H9 (cell line): ENCODE measurements at places on chromosomes 13 and 19.

GRCh38 chr13:114068656-114069318, 63.6 kb downstream of the RASA3 start:
- H3K27ac ChIP-seq, result no peak overlapping the region
- H3K27me3 ChIP-seq, result no peaks in the 10 kb centered on the region
- H3K36me3 ChIP-seq, result peaks cover 4% of the 10 kb centered on the region; the same call in 2 of the 3 replicates
- no peak for DNase-seq
- H3K4me1 ChIP-seq, result no peaks in the 10 kb centered on the region; the same call in 1 of the 2 replicates

GRCh38 chr19:1310853-1311180, 25.1 kb downstream of the EFNA2 start:
- H3K27ac ChIP-seq, result no peak overlapping the region
- no peak for DNase-seq
- no peak overlapping the region for H3K4me3 ChIP-seq
- no peaks in the 10 kb centered on the region for H3K4me1 ChIP-seq
- no peaks in the 10 kb centered on the region for H3K27me3 ChIP-seq

DNA sequence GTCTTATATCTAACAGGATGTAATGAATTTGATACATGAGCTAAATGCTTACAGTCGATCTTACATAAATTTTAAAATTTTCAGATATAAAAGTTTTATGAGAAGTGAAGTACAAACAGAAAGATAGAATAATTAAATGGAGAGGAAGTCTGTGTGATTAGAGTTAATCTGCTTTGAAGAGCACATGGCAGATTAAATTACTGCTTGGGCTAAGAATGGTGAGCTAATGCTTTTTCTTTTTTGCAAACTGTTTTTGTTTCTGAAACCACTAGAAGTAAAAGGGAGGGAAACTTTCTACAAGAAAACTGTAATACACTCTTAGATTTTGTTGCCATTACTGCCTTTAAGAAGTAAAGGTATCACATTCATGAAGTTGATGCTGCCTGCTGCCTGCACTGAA, 96.3 kb upstream of the SPRY2 start:
- no peaks in the 10 kb centered on the region for H3K4me1 ChIP-seq
- H3K27ac ChIP-seq, result no peak overlapping the region
- no peak for DNase-seq
- H3K4me3 ChIP-seq, result no peak overlapping the region
- no peaks in the 10 kb centered on the region for H3K27me3 ChIP-seq
- H3K36me3 ChIP-seq, result no peaks in the 10 kb centered on the region

DNA sequence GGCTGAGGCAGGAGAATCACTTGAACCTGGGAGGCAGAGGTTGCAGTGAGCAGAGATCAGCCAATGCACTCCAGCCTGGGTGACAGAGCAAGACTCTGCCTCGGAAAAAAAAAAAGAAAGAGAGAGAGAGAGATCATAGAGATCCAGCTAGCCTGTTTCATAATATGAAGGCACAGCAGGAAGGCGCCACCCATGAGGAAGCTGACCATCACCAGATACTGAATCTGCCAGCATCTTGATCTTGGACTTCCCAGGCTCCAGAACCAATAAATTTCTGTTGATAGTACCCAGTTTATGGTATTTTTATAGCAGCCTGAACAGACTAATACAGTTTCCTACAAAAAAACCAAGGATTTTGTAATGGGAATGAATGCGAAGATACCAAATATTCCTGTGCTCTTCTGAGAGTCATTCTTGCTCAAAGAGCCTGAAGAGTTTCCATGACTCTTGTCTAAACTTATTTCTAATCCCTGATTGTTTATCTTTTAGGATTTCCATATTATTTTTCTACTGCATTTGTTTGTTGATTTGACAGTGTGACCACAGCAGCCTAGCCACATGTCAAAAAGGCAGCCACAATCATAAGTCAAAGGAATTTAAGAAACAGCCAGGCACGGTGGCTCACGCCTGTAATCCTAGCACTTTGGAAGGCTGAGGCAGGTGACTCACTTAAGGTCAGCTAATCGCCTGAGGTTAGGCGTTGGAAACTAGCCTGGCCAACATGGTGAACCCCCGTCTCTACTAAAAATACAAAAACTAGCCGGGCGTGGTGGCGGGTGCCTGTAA, 37.7 kb upstream of the PDCD5 start:
- H3K27me3 ChIP-seq, result no peaks in the 10 kb centered on the region
- no peak overlapping the region for H3K27ac ChIP-seq
- DNase-seq, result no peak
- no peaks in the 10 kb centered on the region for H3K4me1 ChIP-seq
- no peaks in the 10 kb centered on the region for H3K36me3 ChIP-seq
- no peak overlapping the region for H3K4me3 ChIP-seq

GRCh38 chr13:26719356-26719945, 41.1 kb downstream of the GPR12 start:
- H3K36me3 ChIP-seq, result no peaks in the 10 kb centered on the region
- no peaks in the 10 kb centered on the region for H3K4me1 ChIP-seq
- no peaks in the 10 kb centered on the region for H3K27me3 ChIP-seq
- H3K4me3 ChIP-seq, result no peak overlapping the region
- no peak for DNase-seq
- H3K27ac ChIP-seq, result no peak overlapping the region

GRCh38 chr13:72186730-72187422, 319.9 kb upstream of the DACH1 start:
- H3K4me3 ChIP-seq, result no peak overlapping the region
- H3K36me3 ChIP-seq, result no peaks in the 10 kb centered on the region
- H3K27ac ChIP-seq, result no peak overlapping the region

DNA sequence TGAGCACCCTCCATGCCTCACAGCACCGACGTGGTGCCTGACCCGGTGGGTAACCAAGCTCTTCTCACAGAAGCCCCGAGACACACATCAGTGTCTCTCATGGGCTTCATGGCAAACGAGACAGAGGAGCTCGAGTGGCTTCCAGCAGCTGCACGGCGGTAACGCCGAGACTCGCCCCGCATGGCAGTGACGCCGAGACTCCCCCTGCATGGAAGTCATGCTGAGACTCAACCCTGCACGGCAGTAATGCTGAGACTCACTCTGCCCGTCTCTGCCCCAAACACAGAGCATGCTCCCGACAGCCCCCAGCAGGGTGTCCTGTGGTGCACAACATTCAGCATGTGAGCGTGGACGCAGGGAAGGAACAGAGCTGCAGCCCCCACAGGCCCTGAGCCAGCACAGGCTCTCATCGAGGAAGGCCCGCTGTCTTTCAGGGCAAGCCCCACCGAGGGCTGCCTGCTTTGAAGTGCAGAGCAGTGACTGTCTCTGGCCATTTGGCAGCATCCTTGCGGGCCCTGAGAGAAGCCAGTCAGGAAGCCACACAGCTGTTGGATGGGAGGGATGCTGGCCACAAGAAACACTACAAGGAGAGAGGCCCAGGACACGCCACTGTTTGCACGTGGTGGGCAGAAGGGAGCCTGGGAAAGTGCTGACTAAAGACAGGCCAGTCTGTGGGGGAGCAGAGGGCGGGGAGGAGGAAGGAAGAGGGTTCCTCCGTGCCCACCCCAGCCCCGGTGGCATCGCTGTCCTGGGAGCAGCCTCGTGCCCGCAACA, 9.5 kb downstream of the GAS6 start:
- no peak overlapping the region for H3K27ac ChIP-seq
- H3K36me3 ChIP-seq, result peaks cover 1% of the 10 kb centered on the region
- H3K27me3 ChIP-seq, result no peaks in the 10 kb centered on the region
- H3K4me1 ChIP-seq, result peaks cover 3% of the 10 kb centered on the region; the same call in 1 of the 2 replicates
